ENCODE measurements at places on chromosomes 6 and 20. TPM values are rescaled to one million over a fixed set of nuclear protein-coding genes. Genes with fewer than 3 reads are reported as not detected.

- no peak for DNase-seq
- no peaks in the 10 kb centered on the region for H3K27me3 ChIP-seq
- peaks cover 33% of the 10 kb centered on the region for H3K4me1 ChIP-seq
- peak overlapping the region; percentile 77 for H3K4me3 ChIP-seq
These were observed 717 bp downstream of the CSNK2A1 start for GRCh38 chr20:542777-543368.

Gene TRAM2
- 10.7 TPM for total RNA-seq

Gene FLRT3
- total RNA-seq = 0.29 TPM

Gene MPIG6B
- total RNA-seq = not detected

DNA sequence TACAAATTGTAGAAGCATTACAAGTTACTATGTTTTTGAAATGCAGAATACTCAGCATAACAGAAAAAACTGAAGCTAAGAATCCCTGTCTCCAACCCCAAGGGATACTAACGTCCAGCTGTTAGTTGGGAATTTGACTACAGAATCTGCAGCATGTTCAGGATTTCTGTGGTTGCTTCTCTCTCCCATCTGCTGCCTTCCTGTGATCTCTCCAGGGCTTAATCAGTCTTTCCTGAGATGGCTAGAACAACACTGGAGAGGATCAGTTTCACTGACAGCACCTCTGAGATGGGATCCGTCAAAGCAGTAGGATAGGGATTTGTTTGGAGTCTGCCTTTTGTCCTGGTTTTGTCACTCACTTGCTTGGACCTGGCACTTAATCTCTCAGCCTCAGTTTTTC is 73.3 kb upstream of the NUP153 start:
- no peak for DNase-seq
- no peaks in the 10 kb centered on the region for H3K27me3 ChIP-seq
- H3K4me3 ChIP-seq = no peak overlapping the region
- H3K36me3 ChIP-seq = no peaks in the 10 kb centered on the region
- no peak overlapping the region for H3K27ac ChIP-seq

Gene KHDC1L
- total RNA-seq = not detected

- H3K36me3 ChIP-seq = no peaks in the 10 kb centered on the region
- H3K27me3 ChIP-seq = no peaks in the 10 kb centered on the region
- peak overlapping the region; percentile 100 for H3K27ac ChIP-seq
- H3K4me3 ChIP-seq = peak overlapping the region; percentile 69
- peaks cover 30% of the 10 kb centered on the region for H3K4me1 ChIP-seq
These were observed 2.0 kb downstream of the CEBPB start for GRCh38 chr20:50192364-50193198.

GRCh38 chr6:163954088-163954775 is 539.7 kb downstream of the QKI start:
- H3K36me3 ChIP-seq = no peaks in the 10 kb centered on the region
- no peak overlapping the region for H3K27ac ChIP-seq
- peaks cover 7% of the 10 kb centered on the region for H3K4me1 ChIP-seq
- no peak overlapping the region for H3K4me3 ChIP-seq

DNA sequence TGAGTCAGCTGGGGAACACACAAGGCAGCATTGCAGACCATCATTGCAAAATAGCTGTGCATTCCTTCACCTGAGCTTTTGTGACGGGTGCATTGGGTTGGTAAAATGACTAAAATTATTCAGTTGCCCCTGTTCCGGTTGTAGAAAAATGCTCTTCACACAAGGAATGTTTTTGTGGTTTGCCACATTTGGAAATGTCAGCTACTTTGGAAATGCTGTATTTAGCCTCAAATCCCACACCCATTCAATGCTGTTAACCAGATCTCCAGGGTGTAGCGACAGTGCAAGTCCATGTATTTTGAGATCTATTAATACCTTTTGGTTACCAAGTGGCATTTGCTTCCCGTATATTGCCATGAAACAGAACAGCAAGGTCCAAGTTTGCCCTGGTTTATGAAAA is 201.2 kb downstream of the FOXA2 start:
- peaks cover 3% of the 10 kb centered on the region for H3K27me3 ChIP-seq
- H3K4me3 ChIP-seq = no peak overlapping the region
- H3K27ac ChIP-seq = no peak overlapping the region
- DNase-seq = no peak
- H3K36me3 ChIP-seq = no peaks in the 10 kb centered on the region

DNA sequence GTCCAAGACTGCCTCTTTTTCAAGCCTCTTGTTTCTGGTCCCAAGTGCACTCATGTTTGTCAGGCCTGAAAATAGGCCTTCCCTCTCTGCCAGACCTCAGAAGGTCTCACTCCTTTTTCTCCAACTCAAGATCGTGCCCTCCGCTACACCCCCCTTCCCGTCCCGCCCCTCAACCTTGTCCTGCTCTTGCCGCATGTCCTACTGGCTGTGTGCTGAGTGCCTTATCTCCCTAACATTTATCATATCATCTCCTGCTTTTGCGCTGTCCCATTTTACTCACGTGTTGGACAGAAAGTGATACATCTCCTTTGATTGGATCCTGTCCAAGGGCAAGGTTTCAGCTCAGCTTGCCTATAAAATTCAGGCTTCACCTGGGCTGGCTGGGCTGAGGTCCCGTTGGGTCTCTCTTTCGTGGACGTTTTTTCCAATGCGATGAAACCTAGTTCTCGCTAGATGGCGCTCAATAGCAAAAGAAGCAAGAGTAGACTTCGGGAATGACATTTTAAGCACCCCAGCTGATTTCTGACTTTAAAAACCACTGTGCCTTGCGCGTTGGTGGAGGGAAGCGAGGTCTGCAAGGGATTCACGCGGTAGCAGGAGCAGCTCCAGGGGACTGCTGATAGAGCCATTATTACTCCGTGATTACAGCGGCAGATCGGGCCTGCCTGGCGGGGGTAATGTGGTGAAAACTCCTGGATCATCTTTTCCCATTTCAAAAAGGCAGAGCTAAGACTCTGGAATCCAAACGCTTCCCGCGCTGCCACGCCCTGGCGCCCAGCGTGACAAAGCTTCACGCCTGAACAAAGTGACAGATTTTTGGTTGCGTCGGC is 137.6 kb downstream of the IMPG1 start:
- no peaks in the 10 kb centered on the region for H3K27me3 ChIP-seq
- DNase-seq = peak; percentile 37
- no peaks in the 10 kb centered on the region for H3K4me1 ChIP-seq
- H3K36me3 ChIP-seq = no peaks in the 10 kb centered on the region

GRCh38 chr20:16609066-16609465 is 35.8 kb upstream of the KIF16B start:
- no peaks in the 10 kb centered on the region for H3K27me3 ChIP-seq
- H3K27ac ChIP-seq = no peak overlapping the region
- peaks cover 14% of the 10 kb centered on the region for H3K4me1 ChIP-seq
- H3K4me3 ChIP-seq = no peak overlapping the region

DNA sequence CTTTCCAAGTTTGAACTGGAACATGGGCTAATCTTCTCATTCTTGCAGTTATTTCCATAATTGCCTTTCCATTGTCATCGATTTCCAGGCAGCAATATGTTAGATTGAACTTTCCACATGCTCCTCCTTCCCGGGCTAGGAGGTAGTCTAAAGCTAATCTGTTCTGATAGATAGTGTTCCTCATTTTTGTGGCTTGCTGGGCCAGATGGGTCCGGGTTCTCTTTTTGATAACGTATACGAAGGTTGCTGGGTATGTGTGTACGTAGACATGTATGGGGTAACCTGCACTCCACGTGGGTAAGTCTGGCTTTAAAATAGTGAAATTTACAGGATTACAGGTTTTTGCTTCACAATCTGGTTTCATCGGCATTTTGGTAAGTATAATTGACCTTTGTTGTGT is 14.0 kb upstream of the GMPR start:
- no peak overlapping the region for H3K27ac ChIP-seq
- no peaks in the 10 kb centered on the region for H3K27me3 ChIP-seq
- H3K36me3 ChIP-seq = no peaks in the 10 kb centered on the region

GRCh38 chr6:75268988-75269354 is 15.6 kb downstream of the TMEM30A start:
- peaks cover 18% of the 10 kb centered on the region for H3K4me1 ChIP-seq
- DNase-seq = no peak
- H3K27me3 ChIP-seq = no peaks in the 10 kb centered on the region
- no peak overlapping the region for H3K27ac ChIP-seq

DNA sequence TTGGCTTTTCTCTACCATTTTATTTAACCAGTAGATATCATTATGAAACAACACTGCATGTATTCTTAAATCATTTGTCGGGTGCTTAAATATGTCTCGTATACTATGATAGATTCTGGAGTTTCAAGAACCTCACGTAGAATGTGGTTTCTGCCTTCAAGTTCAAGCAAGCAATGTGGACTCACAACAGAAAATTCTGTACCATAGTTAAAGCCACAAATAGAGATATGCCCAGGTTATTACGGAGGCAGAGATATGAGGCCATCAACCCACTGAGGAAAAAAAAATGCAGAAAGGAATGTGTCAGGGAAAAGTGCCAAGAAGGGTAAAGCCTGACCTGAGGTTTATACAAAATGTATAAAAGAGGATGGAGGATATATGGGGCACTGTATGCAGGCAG is 109.9 kb downstream of the GFRAL start:
- H3K27me3 ChIP-seq = no peaks in the 10 kb centered on the region
- H3K36me3 ChIP-seq = no peaks in the 10 kb centered on the region
- DNase-seq = no peak
- no peak overlapping the region for H3K4me3 ChIP-seq
- no peak overlapping the region for H3K27ac ChIP-seq
- H3K4me1 ChIP-seq = no peaks in the 10 kb centered on the region

GRCh38 chr20:58372806-58373205 is 16.2 kb upstream of the VAPB start:
- no peaks in the 10 kb centered on the region for H3K27me3 ChIP-seq
- no peak for DNase-seq
- no peak overlapping the region for H3K4me3 ChIP-seq
- no peaks in the 10 kb centered on the region for H3K36me3 ChIP-seq

DNA sequence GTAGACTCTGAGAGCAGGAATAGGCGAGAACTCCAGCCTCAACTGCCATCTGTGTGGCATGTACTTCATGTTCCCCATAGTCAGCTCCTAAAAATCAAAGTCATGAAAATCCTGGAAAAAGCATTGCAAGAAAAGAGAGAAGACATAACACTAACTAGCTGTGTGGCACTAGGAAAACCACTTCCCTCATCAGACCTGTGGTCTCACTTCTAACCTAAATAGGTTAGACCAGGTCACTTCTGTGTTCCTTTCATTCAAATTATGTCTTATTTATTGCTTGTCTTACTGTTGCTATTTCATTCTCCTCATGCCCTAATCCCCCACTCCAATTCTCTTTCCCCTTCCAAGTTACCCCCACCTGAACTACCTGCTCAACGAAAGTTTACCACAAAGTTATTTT is 70.2 kb downstream of the TNFRSF21 start:
- H3K4me1 ChIP-seq = no peaks in the 10 kb centered on the region
- DNase-seq = no peak
- no peak overlapping the region for H3K27ac ChIP-seq

Gene PXDC1
- 17.6 TPM for total RNA-seq

DNA sequence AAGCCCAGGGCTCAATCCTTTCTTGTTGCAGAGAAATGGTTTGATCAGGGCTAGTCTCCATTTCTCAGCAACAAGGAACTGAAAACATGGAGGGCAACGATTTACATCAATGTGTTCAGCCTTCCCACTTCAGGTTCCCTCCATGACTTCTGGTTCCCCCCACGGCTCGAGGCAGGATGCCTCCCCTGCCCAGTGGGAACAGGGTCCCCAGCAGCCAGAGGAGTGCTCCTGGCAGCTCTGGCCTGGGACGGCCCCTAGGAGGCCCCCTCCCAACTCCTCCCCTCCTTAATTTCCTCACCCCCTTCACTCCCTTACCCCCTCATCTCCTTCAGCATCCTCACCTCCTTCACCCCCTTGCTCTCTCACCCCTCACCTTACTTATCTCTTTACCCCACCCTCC is 283.8 kb downstream of the CDC5L start:
- no peaks in the 10 kb centered on the region for H3K27me3 ChIP-seq
- H3K4me3 ChIP-seq = no peak overlapping the region
- H3K36me3 ChIP-seq = no peaks in the 10 kb centered on the region
- no peaks in the 10 kb centered on the region for H3K4me1 ChIP-seq
- H3K27ac ChIP-seq = no peak overlapping the region
- no peak for DNase-seq

DNA sequence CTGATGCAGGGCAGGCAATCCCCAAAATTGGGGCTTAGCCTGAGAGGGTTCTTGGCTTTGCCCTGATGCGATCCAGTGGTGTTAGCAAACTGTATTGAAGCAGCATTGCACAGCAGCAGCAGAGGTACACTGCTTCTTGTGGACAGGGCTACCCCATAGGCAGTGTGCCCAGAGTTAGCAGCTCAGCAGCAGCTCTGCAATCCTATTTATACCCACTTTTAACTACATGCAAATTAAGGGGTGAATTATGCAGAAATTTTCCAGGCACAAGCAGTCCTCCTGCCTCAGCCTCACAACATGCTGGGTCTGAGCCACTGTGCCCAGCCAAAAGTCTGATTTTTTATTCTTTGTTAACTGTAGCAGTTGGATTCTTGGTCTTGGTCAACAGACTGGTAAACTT is 3.8 kb downstream of the C20orf173 start:
- DNase-seq = no peak
- no peaks in the 10 kb centered on the region for H3K36me3 ChIP-seq
- H3K27ac ChIP-seq = no peak overlapping the region
- no peaks in the 10 kb centered on the region for H3K27me3 ChIP-seq
- H3K4me1 ChIP-seq = no peaks in the 10 kb centered on the region

DNA sequence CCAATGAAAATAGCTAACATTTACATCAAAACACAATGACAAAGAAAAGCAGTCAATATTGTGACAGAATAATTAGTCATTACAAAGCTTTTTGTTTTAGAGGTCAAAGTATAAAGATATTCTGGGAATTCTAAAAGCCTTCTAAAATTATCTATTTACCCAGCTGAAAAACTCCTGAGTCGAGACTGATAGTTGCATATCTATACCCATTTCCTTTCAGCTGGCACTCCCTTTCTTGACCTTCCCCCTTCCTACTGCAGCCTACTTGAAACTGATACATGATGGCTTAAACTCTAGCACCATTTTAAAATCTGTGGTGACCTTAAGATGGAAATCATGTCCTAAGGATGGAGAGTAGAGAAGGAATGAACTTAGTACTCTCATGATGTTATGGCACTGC is 38.6 kb downstream of the LMBRD1 start:
- H3K27me3 ChIP-seq = no peaks in the 10 kb centered on the region
- DNase-seq = no peak
- no peaks in the 10 kb centered on the region for H3K36me3 ChIP-seq
- no peak overlapping the region for H3K4me3 ChIP-seq

DNA sequence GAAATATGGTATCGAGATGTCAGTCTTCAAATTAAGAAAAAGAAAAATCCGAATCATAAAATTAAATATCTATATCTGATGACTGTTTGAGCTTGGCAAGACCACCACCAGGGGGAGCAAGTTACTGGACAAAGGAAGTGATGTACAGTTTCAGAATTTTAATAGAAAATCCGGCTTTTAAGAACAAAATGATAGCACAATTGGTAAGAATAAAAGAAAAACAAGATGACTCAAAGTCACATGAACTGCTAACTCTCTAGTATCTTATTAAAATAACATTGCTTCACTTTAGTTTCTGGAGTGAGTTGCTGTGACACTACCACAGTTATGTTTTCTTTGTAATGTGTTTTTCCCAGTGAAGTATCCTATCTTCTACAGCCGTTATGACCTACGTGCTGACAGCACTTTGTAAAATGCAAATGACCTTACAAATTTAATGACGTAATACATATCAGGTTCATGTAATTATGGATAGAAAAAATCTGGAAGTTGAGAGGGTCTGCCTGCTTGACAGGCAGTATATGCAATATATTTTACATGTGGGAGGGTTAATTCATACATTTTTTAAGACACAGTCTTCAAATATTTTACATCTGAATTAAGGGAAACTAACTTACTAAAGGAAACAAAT is 405.3 kb upstream of the HS3ST5 start:
- no peaks in the 10 kb centered on the region for H3K4me1 ChIP-seq
- no peaks in the 10 kb centered on the region for H3K27me3 ChIP-seq
- DNase-seq = peak; percentile 67
- no peak overlapping the region for H3K27ac ChIP-seq
- H3K4me3 ChIP-seq = no peak overlapping the region
- H3K36me3 ChIP-seq = no peaks in the 10 kb centered on the region
